GM12864 (cell line): ENCODE measurements at places on chromosomes 7 and 10.

DNA sequence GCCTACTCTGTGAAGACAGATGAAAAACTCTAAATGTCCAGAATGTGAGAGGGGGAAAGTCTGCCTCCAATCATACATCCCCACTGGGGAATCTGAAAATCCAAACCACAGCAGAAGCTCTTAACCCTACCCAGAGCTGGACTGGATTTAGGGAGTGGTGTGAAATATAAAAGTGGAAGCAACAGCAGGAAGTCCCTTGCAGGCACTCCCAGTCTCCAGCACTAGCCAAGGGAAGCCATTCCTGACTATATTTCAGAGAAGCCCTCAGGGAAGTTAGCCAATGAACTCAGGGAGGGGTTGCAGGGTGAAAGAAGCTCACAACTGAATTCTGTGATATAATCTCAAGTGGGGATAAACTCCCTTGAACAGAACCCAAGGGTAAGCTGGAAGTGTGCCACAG is 51.5 kb downstream of the CRPPA start:
- DNase-seq, result no peak

DNA sequence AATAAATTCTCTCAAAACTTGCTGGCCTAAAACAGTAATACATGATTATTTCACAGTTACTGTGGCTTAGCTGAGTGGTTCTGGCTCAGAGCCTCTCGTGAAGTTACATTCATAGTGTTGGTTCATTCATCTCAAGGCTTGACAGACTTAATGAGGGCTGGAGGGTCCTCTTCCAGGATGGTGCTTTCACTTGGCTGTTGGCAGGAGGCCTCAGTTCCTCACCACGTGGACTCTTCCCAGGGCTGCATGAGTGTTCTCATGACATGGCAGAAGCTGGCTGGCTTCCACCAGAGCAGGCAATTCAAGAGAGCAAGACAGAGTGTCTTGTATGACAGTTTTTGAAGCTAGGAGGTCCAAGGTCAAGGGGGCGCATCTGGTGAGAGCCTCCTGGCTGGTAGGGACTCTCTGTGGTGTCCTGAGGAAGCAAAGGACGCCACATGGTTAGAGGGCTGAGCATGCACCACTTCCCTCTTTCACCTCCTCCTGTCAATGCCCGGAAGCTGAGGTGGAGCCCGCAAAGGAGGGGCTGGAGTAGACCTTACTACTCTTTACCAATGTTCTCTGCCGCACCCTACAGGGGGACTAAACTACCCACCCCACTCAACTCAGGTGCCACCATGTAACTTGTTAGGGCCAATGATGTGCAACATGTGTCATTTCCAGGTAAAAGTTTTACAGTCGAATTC is 58.2 kb upstream of the YAE1 start:
- no peak for DNase-seq

- no peak for DNase-seq
Measured at GRCh38 chr7:22799633-22800032, 23.0 kb downstream of the TOMM7 start.

- DNase-seq, result no peak
Measured at GRCh38 chr10:72355214-72355555, 466 bp upstream of the DNAJB12 start.

DNA sequence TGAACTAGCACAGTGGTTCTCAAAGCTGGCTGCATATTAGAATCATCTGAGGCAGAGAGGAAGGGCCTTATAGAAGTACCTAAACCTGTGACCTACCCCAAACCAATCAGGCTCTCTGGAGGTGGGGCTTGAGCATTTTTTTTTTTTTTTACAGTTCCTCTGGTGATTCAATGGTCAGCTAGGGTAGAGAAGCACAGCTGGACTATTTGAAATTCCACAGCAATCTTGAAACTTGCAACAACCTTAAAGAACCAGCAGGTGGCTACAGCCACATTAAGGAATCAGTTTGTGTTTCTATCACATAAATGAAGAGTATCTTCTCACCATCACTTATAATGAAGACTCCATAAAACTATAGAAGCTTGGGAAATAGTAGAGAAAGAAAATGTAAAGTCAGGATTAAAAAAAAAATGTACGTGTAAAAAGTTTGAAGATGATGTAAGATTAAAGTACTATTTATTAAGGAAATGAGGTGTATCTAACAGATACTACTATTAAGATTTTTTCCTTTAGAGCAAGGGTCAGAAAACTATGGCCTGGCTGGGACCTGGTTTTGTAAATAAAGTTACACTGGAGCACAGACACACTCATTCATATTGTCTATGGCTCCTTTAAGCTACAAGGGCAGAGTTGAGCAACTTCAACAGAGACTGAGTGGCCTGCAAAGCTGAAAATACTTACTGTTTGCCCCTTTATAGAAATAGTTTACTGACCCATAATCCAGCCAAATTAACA is 3.8 kb downstream of the RTKN2 start:
- no peak for DNase-seq

DNA sequence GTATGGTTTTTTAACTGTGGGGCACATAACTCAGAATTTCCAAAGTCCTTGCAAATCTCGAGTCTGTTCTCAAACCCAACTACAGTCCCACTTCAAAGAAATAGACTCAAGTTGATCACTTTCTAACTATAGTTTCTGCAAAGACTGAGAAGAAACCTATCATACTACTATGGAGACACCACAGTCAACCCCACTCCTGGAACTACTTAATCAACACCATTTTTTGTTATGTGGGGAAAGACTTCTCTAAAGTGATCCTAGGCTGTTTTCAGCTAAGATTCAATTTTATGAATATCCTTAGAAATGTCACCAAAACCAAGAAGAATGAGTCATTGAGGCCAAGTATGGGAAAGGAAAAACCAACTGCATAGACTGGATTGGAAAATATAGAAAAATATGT is 198.8 kb downstream of the WDR11 start:
- no peak for DNase-seq

- DNase-seq, result no peak
Measured at GRCh38 chr7:32037650-32038198, 32.5 kb downstream of the PDE1C start.

DNA sequence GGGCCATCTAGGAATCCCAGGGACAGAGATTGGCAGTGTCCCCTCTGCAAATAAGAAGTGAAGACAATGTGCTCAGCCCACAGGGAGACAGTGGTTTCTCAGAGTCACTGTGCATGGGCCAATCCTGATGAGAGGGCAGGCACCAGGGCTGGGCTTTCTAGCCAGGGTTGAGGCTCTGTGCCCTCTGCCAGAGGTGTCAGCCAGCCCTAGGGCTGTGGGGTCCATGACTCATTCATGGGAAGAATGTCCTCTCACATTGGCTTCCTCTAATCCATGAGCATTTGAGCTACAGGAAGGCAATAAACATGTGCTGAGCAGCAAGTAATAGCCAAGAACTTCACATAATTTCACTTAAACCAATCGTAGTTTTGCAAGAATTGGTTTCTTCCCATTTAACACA is 482.0 kb upstream of the MGMT start:
- no peak for DNase-seq

GRCh38 chr10:49292565-49293207 is 6.3 kb upstream of the C10orf71 start:
- no peak for DNase-seq

DNA sequence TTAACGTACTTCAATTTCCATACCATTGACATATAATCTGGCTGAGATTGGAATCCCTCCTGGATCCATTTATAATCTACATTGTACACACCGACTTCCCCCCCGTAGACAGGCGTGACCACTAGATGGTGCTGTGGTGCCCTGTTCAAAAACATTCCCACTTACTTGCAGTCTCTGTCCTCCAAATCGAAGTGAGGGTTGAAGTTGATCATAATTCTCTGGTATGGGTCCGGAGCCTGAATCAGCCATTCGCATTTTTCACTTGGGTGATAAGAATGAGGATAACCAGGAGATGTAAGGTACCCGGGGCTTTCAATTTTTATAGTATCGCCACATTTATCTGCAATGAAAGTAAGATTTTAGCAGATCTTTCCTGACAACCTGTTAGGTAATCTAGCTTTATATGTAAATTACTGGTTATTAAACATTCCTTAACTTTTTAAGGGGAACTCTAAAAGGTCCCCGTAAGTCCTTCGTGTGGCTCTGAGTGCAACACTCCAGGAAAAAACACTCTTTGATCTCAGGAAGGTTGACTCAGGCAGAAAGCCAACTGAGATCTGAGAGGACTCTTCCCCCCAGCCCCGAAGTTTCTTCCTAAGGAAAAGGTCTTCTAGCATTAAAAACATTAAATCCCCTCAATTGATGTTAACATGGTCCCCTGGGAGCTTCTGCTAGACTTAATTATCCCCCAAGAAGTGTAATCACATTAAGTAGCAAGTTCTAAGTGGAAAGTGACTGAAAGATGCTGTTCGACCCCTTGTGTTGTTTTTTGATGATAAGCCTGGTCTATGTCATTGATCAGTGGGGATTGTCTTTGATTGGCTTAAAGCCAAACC is 3.7 kb downstream of the NRP1 start:
- DNase-seq, result peak; percentile 24

DNA sequence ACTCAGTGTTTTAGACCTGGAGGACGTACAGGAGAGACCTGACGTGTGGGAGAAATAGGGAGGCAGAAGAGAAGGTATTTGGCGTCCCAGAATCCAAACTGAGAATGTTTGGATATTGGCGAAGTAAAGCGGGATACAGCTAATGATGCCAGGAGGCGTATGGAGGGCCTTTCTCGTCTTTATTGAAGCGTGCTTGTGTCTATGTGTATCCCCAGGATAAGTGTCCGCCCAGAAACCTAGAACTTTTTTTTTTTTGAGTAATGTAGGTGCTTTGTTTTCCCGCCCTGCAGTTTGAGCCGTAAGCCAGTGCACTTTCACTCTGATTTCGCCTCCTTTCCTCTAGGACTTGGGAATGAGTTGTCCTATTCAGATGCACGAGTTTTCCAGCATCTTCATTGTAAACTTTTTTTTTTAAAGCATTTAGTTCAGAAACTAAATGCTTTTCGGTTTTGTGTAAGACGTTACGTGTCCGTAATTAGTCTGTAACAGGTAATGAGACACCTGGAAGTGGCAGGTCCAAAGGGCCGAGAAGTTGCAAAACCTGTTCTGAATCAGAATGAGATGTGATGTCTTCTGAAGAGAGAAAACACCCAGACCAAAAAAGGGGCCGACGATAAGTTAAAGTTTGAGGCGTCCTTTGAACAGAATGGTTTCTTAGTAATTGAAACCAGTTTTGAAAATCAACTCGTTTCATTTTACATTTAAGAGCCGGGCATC is 746 bp downstream of the ARL5B start:
- DNase-seq, result no peak

- no peak for DNase-seq
Measured at GRCh38 chr7:143454091-143454680, 10.9 kb downstream of the TAS2R60 start.
